Hindlimb muscle (tissue), 1 donor: ENCODE measurements at places on chromosomes 1 and 21. TPM values are rescaled to one million over a fixed set of nuclear protein-coding genes. Genes with fewer than 3 reads are reported as not detected.

GALNT2 gene
- polyA plus RNA-seq, result 83.5 TPM

CDC7 gene
- polyA plus RNA-seq, result 8.1 TPM

CFAP410 gene
- polyA plus RNA-seq, result 20.1 TPM

C1QB gene
- polyA plus RNA-seq, result 30.0 TPM

DNASE2B gene
- 0.17 TPM for polyA plus RNA-seq

ARMH1 gene
- 2.2 TPM for polyA plus RNA-seq

PPIE gene
- polyA plus RNA-seq, result 41.6 TPM

FGR gene
- 2.4 TPM for polyA plus RNA-seq

AJAP1 gene
- polyA plus RNA-seq, result 0.92 TPM

DNA sequence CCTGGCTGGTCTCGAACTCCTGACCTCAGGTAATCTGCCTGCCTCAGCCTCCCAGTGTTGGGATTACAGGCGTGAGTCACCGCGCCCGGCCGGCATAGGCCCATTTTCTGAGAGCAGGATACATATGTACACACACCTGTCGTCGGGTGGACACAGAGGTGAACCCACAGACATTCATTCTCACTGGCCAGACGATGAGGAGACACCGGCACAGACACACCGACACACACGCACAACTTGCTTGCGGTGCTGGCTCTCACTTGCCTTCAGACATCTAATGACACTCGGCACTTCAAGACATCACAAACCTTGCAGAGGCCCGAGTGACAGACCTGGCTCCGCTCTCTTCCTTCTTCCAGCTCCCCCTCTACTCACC lies 579 bp downstream of the PTCH2 start:
- DNase-seq, result no peak

DNA sequence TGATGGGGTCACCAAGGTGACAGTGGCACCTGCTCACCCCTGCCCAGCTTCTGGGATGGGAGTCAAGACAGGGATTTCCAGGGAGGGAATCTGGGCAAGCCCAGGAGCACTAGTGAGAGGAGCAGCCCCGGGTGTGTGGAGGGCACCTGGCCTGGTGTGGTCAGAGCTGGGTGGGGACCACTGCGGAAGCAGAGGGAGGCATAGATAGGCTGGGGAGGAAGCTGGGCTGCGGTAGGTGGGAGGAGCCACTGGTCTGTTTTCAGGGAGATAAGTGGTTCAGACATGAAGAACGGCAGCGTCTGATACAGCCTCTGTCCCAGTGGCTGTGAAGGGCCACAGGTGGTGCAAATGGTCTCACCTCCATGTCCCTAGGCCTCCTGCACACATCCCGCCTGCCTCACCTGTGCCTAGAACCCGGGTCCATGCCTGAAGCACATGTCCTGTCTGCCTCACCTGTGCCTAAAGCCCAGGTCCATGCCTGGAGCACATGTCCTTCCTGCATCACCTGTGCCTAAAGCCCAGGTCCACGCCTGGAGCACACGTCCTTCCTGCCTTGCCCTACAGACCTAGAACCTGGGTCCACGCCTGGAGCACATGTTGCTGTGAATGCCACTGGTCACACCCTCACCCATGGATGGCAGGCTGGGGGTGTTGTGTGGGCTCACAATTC lies 325.9 kb upstream of the AJAP1 start:
- no peak for DNase-seq

DNA sequence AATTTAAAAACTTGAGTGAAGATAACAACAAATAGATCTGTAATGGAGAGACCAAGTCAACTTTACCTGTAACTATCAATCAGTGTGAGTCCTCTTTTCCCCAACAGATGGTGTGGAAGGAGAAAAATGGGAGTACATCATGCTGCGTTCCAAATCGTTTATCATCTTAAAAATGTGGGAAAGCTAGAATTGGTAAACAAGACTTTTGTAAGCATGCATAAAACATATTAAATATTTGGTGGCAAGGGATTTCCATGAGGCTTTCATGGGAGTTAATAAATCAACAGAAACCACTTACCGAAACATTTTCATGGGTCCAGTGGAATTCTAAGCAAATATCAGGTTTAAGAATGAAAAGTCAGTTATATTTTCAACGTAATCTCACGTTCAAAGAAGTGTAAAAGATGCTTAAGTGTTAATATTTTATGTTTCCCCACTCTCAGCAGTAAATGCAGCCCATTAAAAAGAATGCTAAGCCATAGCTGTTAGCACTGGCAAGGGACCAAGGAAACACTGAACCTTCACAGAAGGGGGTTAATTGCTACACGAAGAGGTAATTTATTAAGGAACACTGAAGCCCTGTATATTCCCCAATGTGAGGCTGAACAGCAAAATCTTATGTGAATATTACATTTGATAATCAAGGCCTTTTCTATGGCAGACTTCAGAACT lies 117.0 kb downstream of the ZC3H11B start:
- DNase-seq, result no peak

GRCh38 chr1:67134695-67135094 lies at the start of gene C1orf141:
TSS of gene C1orf141 (minus strand) at chr1:67134970. CDS start at chr1:67127240, 7,730 bp downstream.
- peak; percentile 23 for DNase-seq

DNA sequence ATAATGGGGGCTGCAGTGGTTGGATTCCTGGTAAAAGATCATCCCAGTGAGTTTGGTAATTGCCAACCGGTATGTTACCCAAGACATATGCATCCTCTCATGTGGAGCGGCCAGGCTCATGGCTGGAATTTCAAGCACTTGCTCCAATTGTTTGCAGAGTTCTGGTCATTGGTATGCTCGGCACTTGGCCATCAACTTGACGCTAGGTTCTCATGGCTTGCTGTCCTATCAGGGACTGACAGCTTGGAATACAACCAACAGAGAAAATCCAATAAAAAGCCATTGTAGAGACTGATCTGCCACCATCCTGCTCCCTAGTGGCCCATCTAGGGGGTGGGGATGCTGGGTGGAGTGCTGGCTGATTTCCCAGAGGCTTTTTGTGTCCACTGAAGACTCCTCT lies 120.9 kb downstream of the EDEM3 start:
- no peak for DNase-seq

DNA sequence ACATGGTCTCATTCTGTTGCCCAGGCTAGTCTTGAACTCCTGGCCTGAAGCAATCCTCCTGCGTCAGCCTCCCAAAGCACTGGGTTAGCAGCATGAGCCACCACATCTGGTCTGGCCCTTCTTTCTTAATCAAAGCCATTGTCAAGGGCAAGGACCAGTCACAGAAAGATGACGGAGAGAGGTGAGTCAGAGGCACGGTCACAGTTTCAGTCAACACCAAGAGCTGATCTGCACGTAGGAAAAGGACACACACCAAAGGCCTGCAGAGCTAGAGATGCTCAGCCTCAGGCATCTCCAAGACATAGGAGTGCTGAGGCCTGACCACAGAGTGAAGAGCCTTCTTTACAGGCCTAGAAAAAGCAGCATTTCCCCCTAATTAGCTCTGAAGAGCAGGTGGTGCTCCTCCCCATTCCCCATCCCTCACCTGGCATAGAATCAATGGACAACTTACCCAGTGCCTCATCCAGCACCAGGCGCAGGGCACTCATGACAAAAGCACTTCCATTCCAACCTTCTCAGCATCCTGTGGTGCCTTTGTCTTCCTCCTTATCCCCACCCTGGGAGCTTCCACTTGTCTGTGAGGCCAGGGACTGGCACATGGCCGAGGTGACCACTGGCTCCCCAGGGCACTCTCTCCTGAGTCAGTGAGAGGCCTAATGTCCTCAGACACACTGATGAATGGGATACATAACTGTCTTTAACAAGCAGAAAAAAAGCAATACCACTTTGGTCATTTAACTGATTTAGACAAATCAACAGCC lies 139.8 kb downstream of the AJAP1 start:
- no peak for DNase-seq

DNA sequence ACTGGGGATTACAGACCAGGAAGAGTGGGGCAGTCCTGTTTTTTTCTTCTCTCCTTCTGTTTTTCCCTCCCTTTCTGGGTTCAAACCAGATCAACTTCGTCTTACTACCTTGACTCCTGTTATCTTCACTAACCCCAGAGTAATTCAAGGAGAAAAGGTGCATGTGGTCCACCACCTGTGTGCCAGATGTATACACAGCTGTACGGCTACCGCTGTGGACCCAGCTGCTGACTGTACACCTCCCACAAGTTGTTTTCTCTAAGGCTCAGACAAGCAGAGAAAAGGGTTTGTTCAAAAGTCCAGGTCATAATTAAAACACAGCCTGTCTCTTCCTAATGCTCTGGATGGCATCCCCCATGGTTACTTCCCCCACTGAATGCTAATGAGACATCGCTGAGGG lies 102.1 kb downstream of the LMX1A start:
- DNase-seq, result no peak

GRCh38 chr1:87515781-87516180 lies 187.1 kb downstream of the LMO4 start:
- no peak for DNase-seq

GRCh38 chr1:6425658-6426057 lies 1.1 kb downstream of the ESPN start:
- DNase-seq, result no peak

DNA sequence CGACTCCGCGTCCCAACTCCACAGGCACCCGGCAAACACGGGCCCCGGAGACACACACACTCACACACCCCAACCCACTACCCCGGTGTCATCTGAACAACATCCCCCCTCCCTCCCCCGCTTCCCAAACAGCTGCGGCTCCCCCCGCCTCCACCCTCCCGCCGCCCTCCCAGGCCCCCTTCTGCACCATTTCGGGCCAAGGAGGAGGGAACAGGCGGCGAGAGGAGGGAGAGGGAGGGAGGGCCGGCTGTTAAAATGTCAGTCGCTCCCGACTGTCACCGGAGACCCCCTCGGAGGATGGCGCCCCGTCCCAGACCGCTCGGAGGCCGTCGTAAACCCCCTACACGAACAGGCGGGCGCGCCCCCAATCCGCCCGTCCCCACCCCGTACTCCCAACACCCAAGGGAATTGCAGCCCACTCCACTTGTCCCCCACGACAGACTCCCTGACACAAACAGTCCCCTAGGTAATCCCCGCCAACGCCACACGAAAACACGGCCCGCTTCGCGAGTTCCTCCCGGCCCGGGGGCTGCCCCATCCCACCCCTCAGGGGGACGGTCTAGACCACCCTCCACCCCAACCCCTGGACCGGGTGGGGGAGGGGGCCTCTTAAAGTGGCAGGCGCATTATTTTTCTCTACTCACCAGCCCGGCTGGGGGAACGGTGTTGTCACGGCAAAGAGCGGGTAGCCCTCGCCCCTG lies 583 bp downstream of the MEF2D start:
- peak; percentile 86 for DNase-seq

DNA sequence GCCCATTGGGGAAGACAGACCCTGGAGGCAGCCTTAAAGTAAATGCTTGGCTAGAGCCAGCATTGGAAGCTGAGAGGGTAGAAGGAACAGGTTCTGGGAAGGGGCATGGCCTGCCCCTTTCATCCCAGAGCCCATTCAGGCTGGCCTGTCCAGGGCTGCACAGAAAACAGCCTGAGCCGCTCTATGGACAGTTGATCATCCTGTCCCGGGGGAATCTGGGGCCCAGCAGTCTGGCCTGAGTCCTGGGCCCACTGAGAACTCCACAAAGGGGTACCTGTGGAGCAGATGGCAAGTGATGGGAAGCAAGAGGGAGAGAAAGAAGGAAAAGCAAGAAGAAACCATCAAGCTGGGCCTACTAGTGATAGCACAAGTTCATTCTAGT lies 13.2 kb downstream of the TMEM81 start:
- no peak for DNase-seq

DNA sequence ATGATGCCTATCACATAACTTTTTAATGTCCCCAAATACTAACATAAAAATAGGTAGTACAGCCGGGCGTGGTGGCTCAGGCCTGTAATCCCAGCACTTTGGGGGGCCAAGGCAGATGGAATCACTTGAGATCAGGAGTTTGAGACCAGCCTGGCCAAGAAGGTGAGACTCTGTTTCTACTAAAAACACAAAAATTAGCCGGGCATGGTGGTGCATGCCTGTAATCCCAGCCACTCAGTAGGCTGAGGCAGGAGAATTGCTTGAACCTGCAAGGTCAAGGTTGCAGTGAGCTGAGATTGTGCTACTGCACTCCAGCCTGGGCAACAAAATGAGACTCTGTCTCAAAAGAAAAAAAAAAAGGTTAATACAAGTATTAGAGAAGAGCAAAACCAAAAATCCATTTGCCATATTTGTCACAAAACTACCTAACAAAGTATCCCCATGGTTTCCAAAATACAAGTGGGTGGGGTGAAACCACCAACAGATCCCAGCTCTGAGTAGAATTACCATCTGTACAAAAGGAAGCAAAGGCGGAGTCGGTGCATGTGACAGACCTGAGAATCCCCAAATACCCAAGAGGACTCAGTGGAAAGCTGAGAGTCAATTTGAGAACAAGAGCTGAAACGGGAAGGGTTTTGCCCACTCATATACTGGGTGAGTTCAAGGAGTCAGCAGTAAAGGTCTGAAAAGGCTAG lies 113.2 kb downstream of the TOMM20 start:
- no peak for DNase-seq
